CD4-positive, alpha-beta T cell treated with Interleukin-15 for 4 hours (primary cell): ENCODE measurements at places on chromosomes 11 and 22.

GRCh38 chr22:32842486-32842885 lies 41.0 kb downstream of the TIMP3 start:
- no peak for DNase-seq

GRCh38 chr22:45254388-45254787 lies 13.7 kb upstream of the KIAA0930 start:
- DNase-seq = no peak

DNA sequence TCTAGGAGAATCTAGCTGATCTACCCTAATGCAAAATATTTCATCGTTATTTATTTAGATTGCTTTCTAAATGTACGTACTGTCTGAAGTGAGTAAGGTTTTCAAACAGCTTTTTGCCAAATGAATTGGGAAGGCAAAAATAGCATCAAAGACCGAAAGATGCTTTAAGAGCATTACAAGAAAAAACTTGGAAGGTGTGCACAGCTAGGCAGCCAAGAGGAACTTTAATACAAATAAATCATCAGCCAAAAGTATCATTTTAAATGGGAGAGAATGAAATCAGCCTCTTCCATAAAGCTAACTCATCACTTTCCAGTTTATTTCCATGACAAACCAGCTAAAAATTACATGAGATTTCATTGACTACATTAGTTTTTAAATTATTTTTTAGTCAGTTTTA lies 30.2 kb upstream of the CFAP300 start:
- DNase-seq = no peak

DNA sequence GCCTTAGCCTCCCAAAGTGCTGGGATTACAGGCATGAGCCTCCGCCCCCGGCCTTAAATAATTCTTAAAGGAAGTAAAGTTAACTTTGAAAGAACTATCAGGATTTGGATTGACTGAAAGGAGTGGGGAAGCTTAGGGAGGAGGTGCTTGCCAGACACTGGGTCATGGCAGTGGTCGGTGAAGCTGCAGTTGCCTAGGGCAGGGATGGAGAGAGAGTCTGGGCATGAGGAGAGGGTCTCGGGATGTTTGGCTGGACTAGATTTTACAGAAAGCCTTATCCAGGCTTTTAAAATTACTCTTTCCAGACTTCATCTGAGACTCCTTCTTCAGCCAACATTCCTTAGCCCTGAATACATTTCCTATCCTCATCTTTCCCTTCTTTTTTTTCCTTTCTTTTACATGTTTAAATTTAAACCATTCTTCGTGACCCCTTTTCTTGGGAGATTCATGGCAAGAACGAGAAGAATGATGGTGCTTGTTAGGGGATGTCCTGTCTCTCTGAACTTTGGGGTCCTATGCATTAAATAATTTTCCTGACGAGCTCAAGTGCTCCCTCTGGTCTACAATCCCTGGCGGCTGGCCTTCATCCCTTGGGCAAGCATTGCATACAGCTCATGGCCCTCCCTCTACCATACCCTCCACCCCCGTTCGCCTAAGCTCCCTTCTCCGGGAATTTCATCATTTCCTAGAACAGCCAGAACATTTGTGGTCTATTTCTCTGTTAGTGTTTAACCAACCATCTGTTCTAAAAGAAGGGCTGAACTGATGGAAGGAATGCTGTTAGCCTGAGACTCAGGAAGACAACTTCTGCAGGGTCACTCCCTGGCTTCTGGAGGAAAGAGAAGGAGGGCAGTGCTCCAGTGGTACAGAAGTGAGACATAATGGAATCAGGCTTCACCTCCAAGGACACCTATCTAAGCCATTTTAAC lies at the start of gene NNMT:
Gene NNMT, plus strand, starts transcription at position 724 of the 929 bp plus-strand sequence. Its CDS starts 158 bp downstream, at position 882.
- no peak for DNase-seq

GRCh38 chr11:128481135-128481534 lies 106.2 kb downstream of the ETS1 start:
- no peak for DNase-seq

- DNase-seq = no peak
Measured at GRCh38 chr11:106471276-106471675, 393.8 kb downstream of the AASDHPPT start.

GRCh38 chr11:95576146-95576845 lies 213.3 kb downstream of the FAM76B start:
- DNase-seq = no peak

DNA sequence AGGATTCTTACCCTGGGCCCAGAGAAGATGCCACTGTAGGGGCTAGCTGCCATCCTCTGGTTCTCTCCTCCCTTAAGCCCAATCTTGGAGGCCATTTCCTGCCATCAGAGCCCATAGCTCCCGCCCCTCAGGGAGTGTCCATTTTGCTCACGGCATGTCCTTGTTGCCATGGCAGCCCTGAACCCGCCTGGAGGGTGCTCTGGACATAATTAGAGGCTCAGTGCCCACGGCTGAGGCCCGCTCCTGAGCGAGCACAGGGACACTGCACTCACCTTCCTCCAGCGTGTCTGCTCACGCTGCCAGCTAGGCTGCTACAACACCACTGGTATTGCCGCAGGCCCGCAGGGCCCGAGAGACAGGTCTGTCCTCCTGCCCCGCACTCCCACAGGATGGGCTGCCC lies 11.1 kb upstream of the SUSD2 start:
- no peak for DNase-seq

DNA sequence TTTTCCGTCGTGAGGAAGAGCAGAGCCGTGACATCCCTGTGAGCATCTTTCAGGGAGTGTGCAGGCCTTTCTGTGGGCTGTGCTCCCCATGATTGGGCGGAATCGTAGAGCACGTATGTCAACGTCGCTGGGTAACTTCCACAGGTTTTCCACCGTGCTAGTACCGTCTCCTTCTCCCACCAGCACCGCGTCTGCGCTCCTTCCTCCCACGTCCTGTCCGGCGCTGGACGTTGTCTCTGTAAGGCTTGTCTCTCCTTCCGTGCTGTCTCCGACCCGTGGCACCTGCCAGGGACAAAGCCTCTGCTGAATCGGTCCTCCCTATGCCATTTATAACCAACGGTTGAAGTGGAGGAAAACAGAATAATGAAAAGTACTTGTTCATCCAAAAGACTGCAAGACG lies 386.7 kb downstream of the BRD1 start:
- DNase-seq = no peak

DNA sequence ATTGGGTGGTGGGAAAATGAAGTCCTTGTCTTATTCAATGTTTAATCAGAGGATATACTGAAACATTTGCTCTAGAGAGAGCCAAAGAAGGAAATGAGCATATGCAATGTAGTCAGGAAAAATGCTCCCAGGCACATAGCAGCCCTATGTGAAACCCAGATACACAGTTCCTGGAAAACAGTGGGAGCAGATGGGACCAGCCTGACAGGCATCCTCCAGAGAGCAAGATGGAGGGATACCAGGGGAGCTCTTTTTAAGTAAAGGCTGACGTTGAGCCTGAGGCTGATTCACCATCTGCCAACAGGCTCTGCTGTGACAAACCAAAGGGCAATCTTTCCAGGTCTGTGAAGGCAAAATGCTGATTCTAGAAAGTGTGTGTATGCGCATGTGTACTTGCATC lies 559.4 kb upstream of the KIRREL3 start:
- DNase-seq = no peak

DNA sequence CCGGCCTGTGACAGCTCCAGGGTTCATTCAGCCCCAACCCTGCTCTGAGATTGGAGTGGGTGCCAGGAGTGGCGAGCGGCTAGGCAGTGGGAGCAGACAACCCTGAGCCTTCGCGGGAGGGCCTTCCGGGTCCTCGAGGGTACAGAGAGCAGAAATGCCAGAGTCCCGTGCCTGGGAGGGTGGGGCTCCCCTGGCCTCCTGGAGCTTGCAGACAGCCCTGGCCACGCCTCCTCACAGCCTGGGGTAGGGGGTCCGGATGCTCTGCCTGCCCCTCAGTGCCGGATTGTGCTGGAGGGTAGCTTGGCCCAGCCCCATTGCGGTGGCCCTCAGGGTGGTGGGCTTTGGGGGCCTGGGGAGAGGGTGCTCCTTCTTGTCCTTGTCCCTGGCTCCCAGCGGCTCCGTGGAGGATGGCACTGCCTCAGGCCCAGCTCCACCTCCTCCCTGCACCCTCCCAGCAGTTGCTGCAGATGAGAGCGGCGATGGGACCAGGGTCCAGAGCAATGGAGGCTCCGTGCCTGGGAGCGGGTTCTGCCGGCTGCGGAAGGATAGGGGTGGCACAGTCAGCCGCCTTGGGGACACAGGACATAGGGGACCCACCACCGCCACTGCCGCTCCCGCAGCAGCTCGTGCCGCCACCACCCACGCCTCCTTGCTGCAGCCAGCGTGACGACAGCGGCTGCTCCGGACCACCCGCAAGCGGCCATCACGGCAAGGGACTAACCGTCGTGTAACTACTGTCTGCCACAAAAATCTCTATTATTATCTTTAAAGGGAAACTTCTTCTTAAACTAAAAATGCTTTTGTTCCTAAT lies 34.9 kb upstream of the OR10G7 start:
- no peak for DNase-seq

- DNase-seq = no peak
Measured at GRCh38 chr11:2581151-2581930, 118.5 kb downstream of the KCNQ1OT1 start.

DNA sequence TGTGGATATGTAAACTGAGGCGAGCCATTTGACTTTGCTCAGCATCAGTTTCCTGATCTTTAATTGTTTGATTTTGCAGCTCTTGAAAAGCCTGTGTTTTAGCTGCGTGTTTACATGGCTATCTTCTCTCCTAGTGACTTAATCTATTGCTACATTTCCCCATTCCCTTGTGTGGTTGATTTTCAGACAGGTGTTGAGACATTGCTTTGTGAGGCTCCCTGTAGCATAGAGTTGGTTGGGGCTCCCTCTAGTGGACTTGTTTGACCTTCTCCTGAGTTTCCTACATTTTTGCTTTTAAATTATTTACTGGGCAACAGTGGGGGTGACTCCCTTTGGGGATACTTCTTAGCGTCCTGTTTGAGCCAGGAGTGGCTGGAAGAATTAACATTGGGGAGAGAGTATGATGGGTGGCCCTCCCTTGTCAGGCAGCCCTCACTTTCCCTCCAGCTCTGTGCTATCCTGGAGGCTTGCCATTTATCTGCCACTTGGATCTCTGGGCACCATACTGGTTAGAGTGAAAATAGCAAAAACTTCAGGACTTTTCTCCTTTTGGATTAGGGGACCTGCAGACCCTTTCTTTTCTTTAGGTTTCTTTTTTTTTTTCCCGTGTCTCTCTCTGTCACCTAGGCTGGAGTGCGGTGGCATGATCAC lies 9.2 kb upstream of the CBL start:
- DNase-seq = peak; percentile 82

DNA sequence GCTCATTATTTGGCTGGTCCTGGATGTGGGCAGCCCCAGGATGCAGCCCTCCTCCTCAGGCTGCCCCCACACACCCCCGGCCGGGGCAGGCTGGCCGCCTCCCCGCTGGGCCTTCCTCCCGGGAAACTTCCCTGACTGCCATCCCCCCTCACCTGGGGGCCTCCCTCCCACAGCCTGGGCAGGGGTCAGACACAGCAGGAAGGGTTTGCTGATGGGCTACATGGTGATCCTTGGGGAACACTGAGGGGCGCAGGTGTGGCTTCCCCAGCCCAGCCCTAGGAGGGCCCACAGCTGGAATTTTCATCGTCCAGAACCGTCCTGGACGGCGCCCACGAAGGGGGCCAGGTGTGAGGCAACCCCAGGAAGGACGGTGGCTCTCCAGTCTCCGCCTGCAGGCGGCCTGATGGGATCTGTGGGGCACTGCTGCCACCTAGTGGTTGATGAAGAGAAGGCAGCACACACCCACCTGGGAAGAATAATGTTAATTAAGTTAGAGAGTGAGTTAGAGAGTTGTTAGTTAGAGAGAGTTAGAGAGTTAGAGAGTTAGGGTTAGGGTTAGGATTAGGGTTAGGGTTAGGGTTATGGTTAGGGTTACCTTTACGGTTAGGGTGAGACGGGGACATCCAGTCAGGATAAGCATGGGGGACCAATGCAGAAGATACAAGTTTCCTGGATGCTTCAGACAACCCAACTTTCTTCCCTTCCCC lies 75.9 kb upstream of the PRR5 start:
- DNase-seq = peak; percentile 82

GRCh38 chr11:29773656-29774264 lies 243.1 kb downstream of the KCNA4 start:
- DNase-seq = no peak

DNA sequence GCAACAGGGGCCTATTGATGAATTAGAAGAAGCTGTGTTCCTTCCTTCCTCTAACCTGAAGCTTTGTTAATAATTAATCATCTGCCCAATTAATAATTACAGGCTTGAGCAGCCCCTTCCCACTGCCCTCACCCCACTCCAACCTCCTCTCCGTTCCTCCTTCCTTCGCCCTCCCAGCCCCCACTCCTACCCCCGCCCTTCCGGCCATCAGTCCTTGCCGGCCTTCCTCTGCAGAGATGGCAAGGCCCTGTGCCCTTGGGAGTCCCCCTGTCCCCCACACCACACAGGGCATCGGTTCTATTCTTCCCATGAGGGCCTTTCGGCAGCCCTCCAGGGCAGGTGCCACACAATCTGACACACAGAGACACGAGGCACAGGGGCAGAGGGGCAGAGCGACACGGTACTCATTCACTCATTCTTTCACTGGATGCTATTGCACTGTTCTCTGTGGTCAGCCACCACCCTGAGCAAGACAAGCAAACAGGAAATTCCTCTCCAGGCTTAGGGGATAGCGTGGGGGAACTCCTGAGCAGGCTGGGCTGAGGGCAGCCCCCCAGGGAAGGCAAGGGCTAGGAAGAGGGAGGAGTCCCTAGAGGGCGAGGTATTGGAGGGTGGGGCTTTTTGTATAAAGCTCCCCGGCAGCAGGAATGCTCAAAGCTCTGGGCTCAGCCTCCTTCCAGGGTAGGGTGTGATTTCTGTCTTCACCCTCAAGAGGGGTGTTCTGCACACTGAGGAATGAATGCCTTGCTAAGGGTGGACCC lies 14.7 kb downstream of the MGAT3 start:
- DNase-seq = peak; percentile 4

GRCh38 chr11:117612177-117612576 lies 184.8 kb downstream of the DSCAML1 start:
- no peak for DNase-seq

DNA sequence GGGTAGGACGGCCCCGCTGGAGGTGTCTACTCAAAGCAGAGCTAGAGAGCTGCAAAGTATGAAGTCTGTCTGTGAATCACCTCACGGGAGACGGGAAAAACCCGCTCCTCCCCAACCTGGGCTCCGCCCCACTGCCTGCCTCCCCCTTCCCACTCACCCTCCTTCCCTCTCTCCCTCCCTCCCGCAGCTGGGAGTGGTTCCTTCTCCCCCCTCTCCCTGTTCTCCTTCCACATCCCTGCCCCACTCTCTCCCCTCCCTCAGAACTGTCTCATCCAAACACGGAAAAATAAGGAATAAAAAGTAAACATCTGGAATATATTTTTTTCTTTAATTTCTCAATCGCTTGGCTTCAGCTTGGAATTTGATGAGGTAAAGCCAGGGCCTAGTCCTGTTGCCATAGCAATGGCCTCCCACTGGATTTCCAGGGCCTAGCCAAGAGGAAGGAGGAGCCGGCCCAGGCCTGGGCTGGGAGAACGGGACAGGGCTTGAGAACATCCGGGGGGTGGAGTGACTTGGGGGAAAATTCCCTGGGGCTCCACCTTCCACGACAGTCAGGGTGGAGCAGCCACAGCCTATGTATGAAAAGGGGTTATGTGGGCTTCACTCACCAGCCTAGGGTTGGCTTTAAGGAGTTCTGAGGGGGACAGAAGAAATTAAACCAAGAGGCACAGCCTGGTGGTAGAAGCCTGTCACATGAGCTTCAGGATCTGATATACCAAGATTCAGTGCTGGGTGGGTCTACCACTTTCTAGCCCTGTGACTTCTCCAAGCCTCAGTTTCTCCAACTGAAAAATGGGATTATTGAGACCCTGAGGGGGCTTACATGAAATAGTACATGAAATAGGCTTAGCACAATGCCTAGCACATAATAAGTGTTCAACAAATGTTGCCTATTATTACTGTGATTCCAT lies 2.2 kb downstream of the TNKS1BP1 start:
- DNase-seq = no peak
